ENCODE measurements at places on chromosomes 2 and 18.

GRCh38 chr2:164948540-164948939 lies 6.8 kb downstream of the SLC38A11 start:
- DNase-seq = no peak

- DNase-seq = no peak
Observed at GRCh38 chr2:158315000-158315399, 141.6 kb downstream of the CCDC148 start.

- no peak for DNase-seq
Observed at GRCh38 chr2:187505065-187505672, 49.1 kb downstream of the TFPI start.

DNA sequence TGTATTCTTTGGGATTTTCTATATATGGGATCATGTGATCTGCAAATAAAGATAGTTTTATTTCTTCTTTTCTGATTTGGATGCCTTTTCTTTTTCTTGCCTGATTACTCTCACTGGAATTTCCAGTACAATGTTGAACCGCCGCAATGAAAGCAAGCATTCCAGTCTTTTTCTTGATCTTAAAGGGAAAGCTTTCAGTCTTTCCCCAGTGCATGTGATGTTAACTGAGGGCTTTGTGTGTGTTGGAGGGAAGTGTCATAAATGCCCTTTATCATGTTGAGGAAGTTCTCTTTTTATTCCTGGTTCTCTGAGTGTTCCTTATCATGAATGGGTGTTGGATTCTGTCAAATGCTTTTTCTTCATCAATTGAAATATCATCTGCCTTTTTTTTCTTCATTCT lies 16.9 kb upstream of the CYBRD1 start:
- DNase-seq = no peak

- no peak for DNase-seq
Observed at GRCh38 chr2:153005071-153005730, 286.8 kb downstream of the ARL6IP6 start.

GRCh38 chr18:44143072-44143471 lies 537.6 kb upstream of the SETBP1 start:
- DNase-seq = no peak

GRCh38 chr2:172968061-172968469 lies 107.6 kb upstream of the MAP3K20 start:
- DNase-seq = no peak

GRCh38 chr2:240823449-240824336 lies 3.7 kb upstream of the KIF1A start:
- DNase-seq = no peak

- DNase-seq = no peak
Observed at GRCh38 chr2:178860551-178860950, 53.3 kb upstream of the TTN start.

Data from NCI-H524 (cell line).